Stimulated activated CD4-positive, alpha-beta T cell treated with anti-CD3 and anti-CD28 coated beads, Interleukin-4, amount 100 ng/mL, for 4 hours (primary cell): ENCODE measurements at places on chromosomes 3 and 15.

DNA sequence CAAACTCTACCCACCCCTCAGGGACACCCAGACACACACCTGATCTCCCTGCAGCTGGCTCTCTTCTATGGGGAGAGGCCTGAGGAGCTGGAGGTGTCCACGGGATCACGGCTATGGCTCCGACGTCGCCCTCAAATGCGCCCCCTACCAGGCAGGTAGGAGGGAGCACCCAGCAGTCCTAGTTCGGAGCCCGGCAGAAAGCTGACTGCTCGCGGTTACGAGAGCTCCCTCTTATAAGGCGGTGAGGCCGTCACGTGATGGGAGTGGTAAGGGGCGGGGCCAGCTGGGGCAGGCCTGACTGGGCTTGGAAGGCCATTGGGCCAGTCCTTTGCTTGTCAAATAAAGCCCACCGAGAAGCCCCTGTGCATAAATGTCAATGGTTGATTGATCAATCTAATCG lies at the start of gene PRR20G:
Gene PRR20G (minus strand): TSS at position 207 of the 400 bp plus-strand sequence. CDS start 681 bp downstream, outside the sequence.
- DNase-seq: no peak

- DNase-seq: no peak
Observed at GRCh38 chr15:43186003-43186353, 775 bp downstream of the CCNDBP1 start.

DNA sequence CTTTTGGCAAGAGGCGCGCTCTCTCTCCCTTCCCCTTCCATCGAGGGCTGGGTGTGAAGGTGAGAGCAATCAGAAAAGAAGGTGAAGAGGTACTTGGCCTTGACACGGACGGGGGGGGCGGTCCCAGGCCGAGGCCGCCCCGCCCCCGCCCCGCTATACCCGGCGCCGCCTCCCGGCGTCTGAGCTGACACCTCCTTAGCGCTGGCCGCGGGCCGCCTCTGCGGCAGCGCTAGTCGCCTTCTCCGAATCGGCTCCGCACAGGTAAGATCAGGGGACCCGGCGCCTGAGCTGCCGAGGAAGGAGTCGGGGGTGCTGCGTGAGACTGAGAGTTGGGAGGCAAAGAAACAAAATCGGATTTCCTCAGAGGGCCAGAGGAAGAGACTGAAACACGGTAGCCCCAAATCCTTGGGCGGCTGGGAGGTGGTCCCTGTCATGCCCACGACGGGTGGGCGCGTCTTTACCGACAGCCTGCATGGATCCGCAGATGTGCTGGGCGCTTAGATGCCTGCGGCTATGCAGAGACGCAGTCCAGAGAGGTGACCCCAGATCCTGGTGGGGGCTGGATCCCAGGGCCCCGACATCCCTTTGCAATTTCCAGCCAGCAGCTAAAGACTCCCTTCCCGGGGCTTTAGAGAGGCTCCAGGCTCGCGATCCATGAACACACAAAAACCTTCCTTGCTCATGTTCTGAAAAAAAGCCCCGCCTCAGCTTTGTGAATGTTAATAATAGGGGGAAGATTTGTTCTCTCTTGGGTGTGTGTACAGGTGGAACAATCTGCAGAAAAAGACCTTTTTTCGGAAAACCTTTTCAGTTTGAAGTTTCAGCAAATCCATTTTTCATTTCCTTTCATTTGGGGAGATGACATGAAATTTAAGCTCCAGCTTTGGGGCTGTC lies at the start of gene ENTPD3:
Gene ENTPD3 (plus strand): TSS at position 184 of the 894 bp plus-strand sequence. CDS start 874 bp downstream, outside the sequence.
- peak; percentile 39 for DNase-seq

- DNase-seq: no peak
Observed at GRCh38 chr3:151976211-151977050, 103.0 kb downstream of the SUCNR1 start.

DNA sequence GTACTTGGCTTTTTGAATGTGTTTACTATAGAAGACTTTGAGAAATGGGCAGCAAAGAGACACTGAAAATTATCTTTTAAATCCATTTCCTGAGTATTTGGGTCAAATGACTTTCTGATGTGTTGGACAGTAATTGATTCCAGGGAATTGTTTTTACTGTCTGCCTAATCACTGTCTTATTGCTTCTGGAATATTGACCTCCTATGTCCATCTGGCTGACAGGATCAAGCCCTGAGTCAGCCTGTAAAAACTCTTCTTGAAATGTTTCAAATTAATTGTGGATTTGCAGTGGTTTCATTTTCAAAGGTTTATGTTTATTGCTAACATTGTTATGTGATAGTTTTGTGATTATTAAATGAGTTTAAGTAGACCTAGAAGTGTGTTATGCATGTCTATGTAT lies 50.6 kb upstream of the MLF1 start:
- DNase-seq: no peak

- DNase-seq: no peak
Observed at GRCh38 chr3:153960458-153961074, 160.6 kb upstream of the ARHGEF26 start.

- no peak for DNase-seq
Observed at GRCh38 chr3:132378846-132379245, 38.5 kb upstream of the DNAJC13 start.

- no peak for DNase-seq
Observed at GRCh38 chr15:61681676-61682075, 378.6 kb downstream of the VPS13C start.

GRCh38 chr15:38377636-38378035 lies 76.3 kb upstream of the FAM98B start:
- DNase-seq: no peak

DNA sequence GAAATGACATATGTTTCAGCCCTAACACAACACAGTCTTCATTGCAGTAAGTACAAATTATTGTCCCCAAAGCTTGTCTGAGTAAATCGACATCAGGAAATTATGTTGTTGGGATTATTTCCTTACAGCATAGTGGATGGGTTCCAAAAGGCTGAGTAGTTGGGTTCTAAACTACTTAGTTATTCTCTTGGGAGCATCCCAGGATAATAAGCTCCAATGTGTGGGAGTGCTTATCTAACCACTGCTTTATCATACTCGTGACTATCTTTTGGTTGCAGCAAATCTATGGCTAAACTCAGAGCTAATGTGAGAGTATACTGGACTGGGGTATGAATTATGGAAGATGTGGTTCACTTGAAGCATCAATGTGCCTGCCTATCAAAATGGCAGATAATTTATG lies 128.5 kb downstream of the RBMS3 start:
- no peak for DNase-seq

DNA sequence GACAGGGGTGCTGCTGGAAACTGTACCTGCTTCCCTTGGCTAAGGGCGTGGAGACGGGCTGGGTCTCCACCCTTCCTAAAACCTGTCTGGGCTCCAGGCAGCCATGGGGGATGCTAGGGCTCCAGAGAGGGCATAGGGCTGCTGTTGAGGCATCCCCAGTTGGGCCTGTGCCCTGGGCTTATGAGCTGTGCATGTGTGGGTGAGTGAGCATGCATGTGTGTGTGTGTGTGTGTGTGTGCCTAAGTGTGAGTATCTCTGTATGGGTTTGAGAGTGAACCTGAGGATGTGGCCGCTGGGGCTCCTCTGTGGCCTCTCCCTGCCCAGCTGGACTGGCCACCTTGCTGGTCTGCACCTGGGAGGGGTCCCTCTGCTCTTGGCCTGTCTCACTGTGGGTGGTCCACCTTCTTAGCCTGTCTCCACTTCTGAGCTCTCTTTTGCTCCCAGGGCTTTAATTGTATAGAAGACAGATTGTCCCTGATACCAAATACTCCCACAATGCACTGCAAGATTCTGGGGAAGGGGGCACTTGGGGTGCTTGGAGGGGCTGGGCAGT lies 11.9 kb upstream of the TMEM115 start:
- DNase-seq: no peak

GRCh38 chr15:89675606-89676005 lies 3.6 kb downstream of the PLIN1 start:
- no peak for DNase-seq

DNA sequence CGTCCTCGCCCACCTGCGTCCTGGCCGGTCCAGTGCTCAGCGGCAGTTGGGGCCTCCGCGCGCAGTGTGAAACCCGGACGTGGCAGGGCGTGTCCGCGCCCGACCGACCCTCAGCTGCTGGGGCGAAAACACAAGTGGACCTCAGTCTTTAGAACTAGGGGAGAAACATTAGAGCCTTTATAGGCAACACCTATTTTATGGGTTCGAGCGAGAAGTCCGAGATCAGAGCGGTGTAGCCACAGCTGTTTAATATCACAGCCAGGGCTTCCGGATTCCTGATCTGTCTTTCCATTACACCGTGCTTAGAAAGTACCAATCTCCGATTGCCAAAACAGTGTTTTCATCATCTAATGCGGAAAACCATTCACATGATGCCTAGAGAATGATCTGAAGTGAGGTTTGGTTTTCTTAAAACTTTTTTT lies 506 bp downstream of the RAD51 start:
- no peak for DNase-seq

GRCh38 chr15:40836020-40836419 lies 7.5 kb upstream of the PPP1R14D start:
- DNase-seq: no peak

- no peak for DNase-seq
Observed at GRCh38 chr15:25240461-25241021, 198.3 kb downstream of the UBE3A start.

DNA sequence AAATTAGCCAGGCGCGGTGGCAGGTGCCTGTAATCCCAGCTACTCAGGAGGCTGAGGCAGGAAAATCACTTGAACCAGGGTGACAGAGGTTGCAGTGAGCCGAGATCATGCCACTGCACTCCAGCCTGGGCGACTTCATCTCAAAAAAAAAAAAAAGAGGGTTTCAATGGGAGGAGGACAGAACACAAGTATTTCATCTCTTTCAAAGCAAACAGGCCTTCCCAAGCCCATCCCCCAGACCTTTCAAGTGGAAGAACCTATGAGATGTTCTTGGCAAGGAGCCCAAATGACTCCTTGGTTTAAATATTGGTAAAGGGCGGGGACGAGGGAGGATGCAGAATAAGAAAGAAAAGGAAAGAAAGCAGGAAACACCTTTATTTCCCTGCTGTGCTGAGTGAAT lies 62.2 kb upstream of the MCF2L2 start:
- no peak for DNase-seq

DNA sequence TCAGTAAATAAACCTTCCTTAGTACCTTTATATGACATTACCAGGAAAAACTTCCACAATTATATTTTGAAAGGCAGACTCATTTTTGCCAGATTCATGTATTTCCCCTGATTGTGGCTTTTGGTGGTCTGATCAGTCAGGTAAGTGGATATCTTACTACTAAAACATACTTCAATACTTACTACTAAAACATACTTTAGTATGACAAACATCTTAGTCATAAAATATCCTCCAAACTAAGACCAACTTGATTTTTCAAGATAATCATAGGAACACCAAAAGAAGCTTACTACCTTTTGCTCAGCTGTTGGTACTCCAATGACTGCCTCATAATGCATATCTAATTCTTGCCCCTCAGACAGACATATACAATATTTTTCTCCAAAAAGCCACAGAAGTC lies 9.3 kb downstream of the TJP1 start:
- DNase-seq: no peak

GRCh38 chr15:63254991-63255390 lies 22.4 kb upstream of the APH1B start:
- no peak for DNase-seq

DNA sequence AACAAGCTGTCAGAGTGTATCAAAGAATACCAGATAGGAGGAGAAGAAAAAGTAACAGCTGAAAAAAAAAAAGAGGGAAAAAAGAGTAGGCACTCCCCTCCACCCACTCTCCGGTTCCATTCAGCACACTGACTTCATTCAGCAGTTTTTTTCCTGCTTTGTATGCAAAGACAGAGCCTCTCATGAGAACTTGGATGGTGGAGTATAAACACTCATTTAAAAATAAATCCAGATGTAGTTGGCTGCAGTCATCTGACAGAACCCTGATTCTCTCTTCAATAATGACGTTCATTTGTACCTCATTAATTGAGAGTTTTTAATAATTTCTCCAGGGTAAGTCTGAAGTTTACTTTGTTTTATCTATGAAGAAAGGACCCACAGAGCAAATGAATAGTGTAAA lies 81.0 kb downstream of the TMEM108 start:
- DNase-seq: no peak

DNA sequence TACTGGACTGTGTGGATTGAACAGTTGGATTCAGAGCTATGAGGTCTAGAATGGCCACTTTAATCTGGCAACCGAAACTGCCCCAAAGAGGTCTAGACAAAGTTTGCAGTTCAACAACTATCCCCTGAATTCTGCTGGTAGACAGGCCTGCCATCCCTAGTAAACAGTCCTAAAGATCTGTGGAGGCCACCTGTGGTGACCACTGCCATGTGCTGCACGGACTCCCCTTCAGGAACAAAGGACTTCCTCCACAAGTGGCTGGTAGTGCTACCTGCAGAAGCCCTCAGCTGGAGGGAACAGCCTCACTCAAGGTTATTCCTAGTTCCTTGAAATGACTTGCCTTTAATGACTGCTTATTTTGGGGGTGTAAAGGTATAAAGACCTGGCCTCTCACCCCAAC lies 6.1 kb downstream of the TNFAIP8L3 start:
- DNase-seq: no peak

- DNase-seq: no peak
Observed at GRCh38 chr15:62896380-62896866, 146.1 kb upstream of the TPM1 start.

GRCh38 chr15:79960502-79961212 lies 10.3 kb downstream of the BCL2A1 start:
- no peak for DNase-seq

DNA sequence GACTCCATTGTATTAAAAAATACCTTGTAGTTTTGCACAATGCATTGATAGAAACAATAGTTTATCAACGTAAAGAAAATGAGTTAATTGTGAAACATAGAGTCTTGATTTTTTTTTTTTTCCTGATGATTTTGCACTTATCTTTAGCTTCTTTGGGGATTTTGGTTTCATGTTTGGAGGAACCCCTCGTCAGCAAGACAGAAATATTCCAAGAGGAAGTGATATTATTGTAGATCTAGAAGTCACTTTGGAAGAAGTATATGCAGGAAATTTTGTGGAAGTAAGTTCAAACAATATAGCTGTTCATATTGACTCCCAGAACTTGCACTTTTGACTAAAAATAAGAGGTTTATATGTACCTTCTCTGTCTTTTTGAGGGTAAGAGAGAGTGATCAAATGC lies 7.0 kb downstream of the DNAJB11 start:
- DNase-seq: no peak

DNA sequence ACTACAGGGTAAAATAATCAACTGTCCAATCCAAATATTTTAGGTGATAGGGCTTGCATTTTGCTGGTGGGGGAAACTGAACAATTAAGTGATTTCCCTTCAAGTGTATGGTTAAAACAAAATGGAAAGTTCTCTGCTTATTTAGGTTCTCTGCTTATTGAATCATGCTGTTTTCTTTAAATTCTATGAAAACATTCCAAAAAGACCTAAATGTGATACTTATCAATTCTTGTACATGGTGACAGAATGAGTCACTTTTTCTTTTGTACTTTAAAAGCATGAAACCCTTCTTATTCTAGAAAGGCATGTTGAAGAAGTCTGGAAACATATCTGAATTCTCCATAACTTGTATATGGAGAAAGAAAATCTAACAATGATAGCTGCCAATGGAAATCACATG lies 192.6 kb downstream of the FMN1 start:
- DNase-seq: no peak

GRCh38 chr3:122941228-122942206 lies 86.0 kb downstream of the SEMA5B start:
- DNase-seq: no peak

- no peak for DNase-seq
Observed at GRCh38 chr15:92889390-92890107, 10.6 kb upstream of the CHD2 start.

GRCh38 chr15:97401195-97401594 lies 559.3 kb upstream of the ARRDC4 start:
- DNase-seq: no peak

GRCh38 chr3:14884665-14885064 lies 62.7 kb upstream of the NR2C2 start:
- DNase-seq: no peak
